GM23248 (cell line): ENCODE measurements at places on chromosomes 3 and 15.
A peak's percentile ranks its signal among the peaks of the same experiment; 100 is the strongest.

GRCh38 chr3:3109407-3110298 lies 521 bp downstream of the IL5RA start:
- no peaks in the 10 kb centered on the region for H3K36me3 ChIP-seq
- no peaks in the 10 kb centered on the region for H3K27me3 ChIP-seq
- no peak overlapping the region for H3K27ac ChIP-seq
- no peaks in the 10 kb centered on the region for H3K4me1 ChIP-seq
- no peak for DNase-seq
- H3K4me3 ChIP-seq: no peak overlapping the region

GRCh38 chr15:79073336-79073735 lies 17.2 kb downstream of the RASGRF1 start:
- DNase-seq: no peak
- no peaks in the 10 kb centered on the region for H3K27me3 ChIP-seq
- no peak overlapping the region for H3K4me3 ChIP-seq
- H3K36me3 ChIP-seq: no peaks in the 10 kb centered on the region
- no peak overlapping the region for H3K27ac ChIP-seq

DNA sequence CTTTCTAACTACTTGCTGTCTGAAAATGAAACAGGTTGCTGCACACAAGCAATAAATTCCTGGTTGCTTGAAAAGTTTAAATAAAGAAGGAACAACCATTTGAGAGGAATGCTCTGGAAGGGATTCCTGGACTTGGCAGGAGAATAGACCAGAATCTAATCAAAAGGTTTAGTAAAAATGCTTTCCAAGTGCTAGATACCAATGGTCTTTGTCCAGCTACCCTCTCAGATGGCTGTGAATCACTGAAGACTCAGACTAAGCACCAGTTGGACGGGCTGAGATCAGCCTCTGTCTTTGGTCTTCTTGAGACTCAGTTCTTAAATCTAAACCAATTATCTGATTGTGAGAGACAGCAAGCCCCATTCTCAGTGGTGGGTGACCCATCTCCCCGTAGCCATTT lies 27.7 kb upstream of the LPP start:
- no peak overlapping the region for H3K27ac ChIP-seq
- peaks cover 17% of the 10 kb centered on the region; the same call in 1 of the 2 replicates for H3K4me1 ChIP-seq
- H3K4me3 ChIP-seq: no peak overlapping the region
- H3K27me3 ChIP-seq: no peaks in the 10 kb centered on the region
- no peaks in the 10 kb centered on the region for H3K36me3 ChIP-seq

DNA sequence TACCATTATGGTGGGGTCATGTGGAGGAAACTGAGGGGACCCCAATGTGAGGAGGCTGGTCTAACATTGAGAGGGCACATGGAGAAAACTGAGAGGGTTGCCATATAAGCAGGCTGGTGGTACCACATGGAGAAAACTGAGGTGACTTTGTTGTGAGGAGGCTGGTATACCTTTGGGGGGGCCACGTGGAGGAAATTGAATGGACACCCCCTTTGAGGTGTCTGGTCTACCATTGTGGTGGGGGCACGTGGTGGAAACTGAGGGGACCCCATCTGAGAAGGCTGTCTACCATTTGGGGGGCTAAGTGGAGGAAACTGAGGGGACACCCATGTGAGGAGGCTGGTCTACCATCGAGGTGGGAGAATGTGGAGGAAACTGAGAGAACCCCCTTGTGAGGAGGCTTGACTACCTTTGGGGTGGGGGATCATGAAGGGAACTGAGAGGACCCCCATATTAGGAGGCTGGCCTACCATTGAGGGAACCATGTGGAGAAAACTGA lies 163.8 kb downstream of the FBLN2 start:
- H3K4me1 ChIP-seq: no peaks in the 10 kb centered on the region
- no peak for DNase-seq
- H3K4me3 ChIP-seq: no peak overlapping the region
- no peaks in the 10 kb centered on the region for H3K27me3 ChIP-seq

GRCh38 chr15:67228286-67228685 lies 26.2 kb downstream of the AAGAB start:
- H3K27me3 ChIP-seq: no peaks in the 10 kb centered on the region
- peaks cover 14% of the 10 kb centered on the region for H3K36me3 ChIP-seq
- H3K4me3 ChIP-seq: no peak overlapping the region
- peaks cover 20% of the 10 kb centered on the region for H3K4me1 ChIP-seq
- H3K27ac ChIP-seq: no peak overlapping the region

DNA sequence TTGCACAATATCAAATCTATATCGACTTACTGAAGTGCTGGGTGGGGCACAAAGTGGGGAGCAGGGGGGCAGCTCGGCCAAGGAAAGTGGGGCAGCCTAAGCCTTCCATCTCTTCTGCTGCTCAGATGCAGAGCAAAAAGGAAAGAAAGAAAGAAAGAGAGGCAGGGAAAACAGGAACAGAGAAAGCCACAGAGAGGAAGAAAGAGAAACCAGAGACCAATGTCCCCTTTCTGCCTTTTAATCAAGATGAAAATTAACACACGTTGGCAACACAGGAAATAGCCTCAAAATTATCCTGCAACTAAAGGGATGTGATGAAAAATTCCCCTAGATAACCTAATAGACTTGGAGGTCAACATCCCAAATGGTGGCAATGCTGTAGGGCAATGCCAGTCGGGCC lies 72.2 kb upstream of the RAD18 start:
- DNase-seq: no peak
- no peak overlapping the region for H3K4me3 ChIP-seq
- H3K4me1 ChIP-seq: peaks cover 8% of the 10 kb centered on the region; the same call in 1 of the 2 replicates

- no peaks in the 10 kb centered on the region for H3K4me1 ChIP-seq
- no peak for DNase-seq
- peaks cover 12% of the 10 kb centered on the region; the same call in 1 of the 2 replicates for H3K27me3 ChIP-seq
Observed at GRCh38 chr3:128573160-128573559, 77.5 kb downstream of the RPN1 start.

DNA sequence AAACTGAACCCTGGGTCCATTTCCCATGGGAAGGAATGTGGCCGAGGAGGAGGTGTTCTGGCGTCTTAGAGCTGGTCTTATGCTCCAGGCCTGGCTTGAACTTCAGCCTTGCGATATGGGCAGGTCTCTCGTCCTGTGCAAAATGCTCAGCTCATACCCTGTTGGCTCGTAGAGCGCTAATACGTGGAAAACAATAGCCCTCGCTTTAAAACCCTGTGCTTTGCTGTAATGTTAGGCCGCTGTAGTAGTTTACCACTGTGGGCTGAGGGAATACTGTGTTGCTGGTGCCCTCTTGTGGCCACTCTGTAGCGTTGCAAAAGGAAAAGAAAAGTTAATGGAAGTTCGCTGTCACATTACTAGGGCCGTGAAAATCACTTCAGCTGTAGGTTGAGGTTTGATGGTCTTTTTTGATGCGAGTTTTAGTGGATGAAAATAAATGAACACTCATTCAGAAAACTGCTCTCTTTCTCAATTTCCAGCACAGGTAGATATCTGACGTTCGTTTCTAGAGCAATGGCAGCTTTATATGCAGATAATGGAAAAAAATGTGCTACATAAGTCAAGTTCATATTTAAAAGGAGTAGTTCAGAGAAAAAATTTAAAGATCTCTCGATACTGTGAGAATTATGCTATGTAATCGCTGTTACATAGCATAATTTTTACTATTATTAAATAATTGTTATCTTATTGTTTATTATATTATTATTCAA lies 92.9 kb downstream of the MCTP2 start:
- H3K4me1 ChIP-seq: 0 out of 2 replicates have a peak, but pooled peaks cover 7% of the 10 kb centered on the region
- no peak overlapping the region for H3K4me3 ChIP-seq
- no peak overlapping the region for H3K27ac ChIP-seq

GRCh38 chr3:112653881-112654300 lies 12.9 kb upstream of the CCDC80 start:
- peak; percentile 93 for DNase-seq
- H3K27ac ChIP-seq: peak overlapping the region; percentile 98
- no peaks in the 10 kb centered on the region for H3K36me3 ChIP-seq
- no peaks in the 10 kb centered on the region for H3K27me3 ChIP-seq
- H3K4me3 ChIP-seq: peak overlapping the region; percentile 53
- H3K4me1 ChIP-seq: peaks cover 80% of the 10 kb centered on the region

GRCh38 chr3:89946884-89947283 lies 839.5 kb downstream of the EPHA3 start:
- no peak for DNase-seq
- no peaks in the 10 kb centered on the region for H3K36me3 ChIP-seq
- no peaks in the 10 kb centered on the region for H3K4me1 ChIP-seq
- H3K27ac ChIP-seq: no peak overlapping the region
- H3K4me3 ChIP-seq: no peak overlapping the region
- no peaks in the 10 kb centered on the region for H3K27me3 ChIP-seq

- no peak overlapping the region for H3K27ac ChIP-seq
- H3K4me3 ChIP-seq: no peak overlapping the region
- H3K4me1 ChIP-seq: peaks cover 9% of the 10 kb centered on the region; the same call in 1 of the 2 replicates
- no peaks in the 10 kb centered on the region for H3K27me3 ChIP-seq
- peak; percentile 7 for DNase-seq
Observed at GRCh38 chr3:148845756-148846395, 18.3 kb downstream of the CPB1 start.

GRCh38 chr3:16508243-16508578 lies 5.3 kb downstream of the RFTN1 start:
- H3K27me3 ChIP-seq: no peaks in the 10 kb centered on the region
- DNase-seq: no peak
- H3K4me1 ChIP-seq: peaks cover 25% of the 10 kb centered on the region
- H3K27ac ChIP-seq: no peak overlapping the region

DNA sequence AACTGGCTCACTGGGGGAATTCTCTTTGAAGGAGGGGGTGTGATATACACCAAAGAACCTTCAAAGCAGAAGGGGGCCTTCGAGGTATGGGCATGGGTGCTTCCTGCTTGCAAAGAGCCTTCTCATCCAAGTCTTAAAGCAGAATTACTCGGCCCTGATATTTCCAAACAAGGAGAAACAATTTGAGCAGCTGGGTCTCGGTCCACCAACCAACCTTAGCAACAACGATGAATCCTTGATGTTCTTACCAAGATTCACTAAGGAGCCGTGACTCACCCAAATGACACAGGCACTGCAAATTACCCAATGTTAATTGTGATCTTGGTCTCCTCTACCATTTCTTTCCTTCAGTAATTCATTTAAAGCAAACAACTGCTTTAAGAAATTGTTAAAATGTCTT lies 7.7 kb downstream of the HOMER2 start:
- no peaks in the 10 kb centered on the region for H3K36me3 ChIP-seq
- H3K4me1 ChIP-seq: peaks cover 23% of the 10 kb centered on the region
- no peaks in the 10 kb centered on the region for H3K27me3 ChIP-seq
- peak overlapping the region; percentile 63 for H3K27ac ChIP-seq
- H3K4me3 ChIP-seq: no peak overlapping the region
- peak; percentile 96 for DNase-seq

- DNase-seq: no peak
- H3K4me1 ChIP-seq: no peaks in the 10 kb centered on the region
- no peaks in the 10 kb centered on the region for H3K36me3 ChIP-seq
- no peak overlapping the region for H3K4me3 ChIP-seq
- H3K27me3 ChIP-seq: no peaks in the 10 kb centered on the region
Observed at GRCh38 chr3:54538346-54538745, 389.5 kb downstream of the LRTM1 start.

DNA sequence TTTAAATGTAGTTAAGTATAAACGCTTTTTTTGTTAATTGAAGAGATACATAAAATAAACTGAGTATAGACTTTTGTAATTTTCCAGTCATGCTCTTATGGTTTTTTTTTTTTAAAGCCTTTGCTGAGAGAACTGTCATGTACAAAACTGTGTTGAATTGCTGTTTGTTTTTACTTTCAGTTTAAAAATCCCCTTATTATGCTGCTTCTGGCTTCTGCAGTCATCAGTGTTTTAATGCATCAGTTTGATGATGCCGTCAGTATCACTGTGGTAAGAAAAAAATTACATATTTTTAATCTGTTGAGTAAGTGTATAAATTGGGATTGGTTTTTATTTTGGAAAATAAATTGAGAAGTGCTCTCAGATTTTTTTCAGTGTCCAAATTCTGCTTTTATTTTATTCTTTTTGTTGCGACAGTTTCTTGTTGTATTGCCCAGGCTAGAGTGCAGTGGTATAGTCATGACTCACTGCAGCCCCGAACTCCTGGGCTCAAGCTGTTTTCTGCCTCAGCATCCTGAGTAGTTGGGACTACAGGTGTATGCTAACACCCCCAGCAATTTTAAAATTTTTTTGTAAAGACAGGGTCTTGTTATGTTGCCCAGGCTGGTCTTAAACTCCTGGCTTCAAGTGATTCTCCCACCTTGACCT lies 40.7 kb downstream of the ATP2C1 start:
- no peaks in the 10 kb centered on the region for H3K27me3 ChIP-seq
- peak; percentile 22 for DNase-seq
- 0 out of 2 replicates have a peak overlapping the region, but pooled peaks have one; percentile 11 for H3K4me3 ChIP-seq
- peaks cover 37% of the 10 kb centered on the region for H3K4me1 ChIP-seq

GRCh38 chr3:72238010-72238691 lies 453.2 kb upstream of the PROK2 start:
- peak; percentile 48 for DNase-seq
- H3K36me3 ChIP-seq: no peaks in the 10 kb centered on the region
- peak overlapping the region; percentile 18; the same call in 1 of the 2 replicates for H3K4me3 ChIP-seq
- H3K27me3 ChIP-seq: no peaks in the 10 kb centered on the region
- H3K4me1 ChIP-seq: peaks cover 38% of the 10 kb centered on the region
- H3K27ac ChIP-seq: peak overlapping the region; percentile 46

DNA sequence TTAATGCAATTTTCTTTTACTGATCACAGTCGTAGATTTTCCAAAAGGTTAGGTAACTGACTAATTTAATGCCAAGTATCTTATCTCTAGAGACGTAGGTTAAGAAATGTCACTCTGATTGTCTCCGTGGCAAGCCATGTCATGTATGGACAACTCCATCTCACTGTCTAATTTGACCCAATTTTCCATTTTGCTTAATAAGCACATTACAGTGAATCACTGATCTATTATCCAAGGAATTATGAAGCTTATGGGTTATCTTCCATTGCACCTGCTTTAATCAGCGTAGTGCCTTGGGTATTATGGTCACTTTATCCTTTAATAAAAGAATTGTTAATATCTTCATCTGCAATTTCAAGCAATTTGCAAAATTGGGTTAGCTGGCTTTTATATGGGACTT lies 557.4 kb upstream of the ROBO2 start:
- no peak for DNase-seq
- no peak overlapping the region for H3K4me3 ChIP-seq
- H3K27ac ChIP-seq: no peak overlapping the region
- H3K27me3 ChIP-seq: no peaks in the 10 kb centered on the region
- H3K4me1 ChIP-seq: peaks cover 5% of the 10 kb centered on the region; the same call in 1 of the 2 replicates
- H3K36me3 ChIP-seq: no peaks in the 10 kb centered on the region

GRCh38 chr3:143045639-143046038 lies 44.3 kb downstream of the U2SURP start:
- DNase-seq: no peak
- H3K27ac ChIP-seq: no peak overlapping the region
- no peaks in the 10 kb centered on the region for H3K27me3 ChIP-seq

GRCh38 chr15:26521130-26521529 lies 251.7 kb downstream of the GABRB3 start:
- no peak for DNase-seq
- no peaks in the 10 kb centered on the region for H3K36me3 ChIP-seq
- H3K27ac ChIP-seq: no peak overlapping the region
- H3K27me3 ChIP-seq: no peaks in the 10 kb centered on the region
- no peaks in the 10 kb centered on the region for H3K4me1 ChIP-seq
- no peak overlapping the region for H3K4me3 ChIP-seq

- peaks cover 76% of the 10 kb centered on the region for H3K4me1 ChIP-seq
- peak overlapping the region; percentile 83 for H3K27ac ChIP-seq
- no peak overlapping the region for H3K4me3 ChIP-seq
- peak; percentile 94 for DNase-seq
Observed at GRCh38 chr15:63246691-63247469, 30.5 kb upstream of the APH1B start.

GRCh38 chr15:65795663-65796216 lies 3.6 kb upstream of the DENND4A start:
- H3K27me3 ChIP-seq: no peaks in the 10 kb centered on the region
- no peak for DNase-seq
- H3K4me3 ChIP-seq: no peak overlapping the region

- no peak overlapping the region for H3K27ac ChIP-seq
- no peak overlapping the region for H3K4me3 ChIP-seq
- no peaks in the 10 kb centered on the region for H3K27me3 ChIP-seq
- DNase-seq: peak; percentile 71
- H3K4me1 ChIP-seq: peaks cover 2% of the 10 kb centered on the region
Observed at GRCh38 chr15:25664761-25665160, 198.4 kb downstream of the ATP10A start.
